AG04450 (cell line): ENCODE measurements at places on chromosomes 4 and X.

GRCh38 chrX:27307546-27307945, 155.6 kb downstream of the PPP4R3C start:
- DNase-seq, result no peak

- DNase-seq, result peak; percentile 20
Observed at GRCh38 chr4:3201718-3202702, 46.9 kb upstream of the MSANTD1 start.

DNA sequence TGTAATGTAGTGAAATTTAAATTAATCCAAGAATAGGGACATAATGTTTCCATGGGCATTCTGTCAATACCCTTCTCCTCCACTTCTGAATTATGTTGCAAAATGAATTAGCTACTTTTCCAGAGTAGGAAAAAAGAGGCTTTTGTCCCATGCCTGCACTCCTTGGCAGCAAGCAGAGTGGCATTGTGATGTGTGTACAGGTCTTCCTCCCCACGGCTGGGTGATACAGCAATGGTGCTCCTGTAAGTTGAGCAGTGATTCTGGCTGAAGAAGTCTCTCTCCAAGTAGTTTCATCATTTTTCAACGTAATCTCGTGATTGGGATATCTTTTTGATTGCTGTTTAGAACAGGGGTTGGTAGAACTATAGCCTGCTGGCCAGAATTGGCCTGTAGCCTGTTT, 59.9 kb downstream of the KIT start:
- DNase-seq, result no peak

GRCh38 chrX:68115371-68115770, 317.9 kb downstream of the OPHN1 start:
- no peak for DNase-seq

DNA sequence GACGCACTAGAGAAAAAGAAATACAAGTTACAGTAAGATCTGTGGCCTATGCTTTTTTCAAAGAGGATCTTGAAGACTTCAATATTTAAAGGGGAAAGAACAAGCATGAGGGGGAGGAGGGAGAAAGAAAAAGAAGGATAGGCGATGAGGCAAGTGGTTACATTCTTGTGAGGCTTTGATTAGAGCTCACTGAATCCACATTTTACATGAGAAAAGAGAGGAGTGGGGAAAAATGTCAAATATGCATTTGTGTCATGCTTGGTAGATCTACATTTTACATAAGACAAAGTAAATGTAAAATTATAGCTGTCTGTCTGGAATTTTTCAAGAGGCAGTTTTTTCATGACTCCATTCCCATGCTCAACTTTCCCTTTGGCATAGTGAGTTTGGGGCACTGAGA, 965.9 kb downstream of the FSTL5 start:
- no peak for DNase-seq

GRCh38 chr4:107647591-107647990, 72.4 kb downstream of the PAPSS1 start:
- DNase-seq, result no peak

GRCh38 chr4:99759988-99760387, 56.6 kb upstream of the DAPP1 start:
- no peak for DNase-seq

DNA sequence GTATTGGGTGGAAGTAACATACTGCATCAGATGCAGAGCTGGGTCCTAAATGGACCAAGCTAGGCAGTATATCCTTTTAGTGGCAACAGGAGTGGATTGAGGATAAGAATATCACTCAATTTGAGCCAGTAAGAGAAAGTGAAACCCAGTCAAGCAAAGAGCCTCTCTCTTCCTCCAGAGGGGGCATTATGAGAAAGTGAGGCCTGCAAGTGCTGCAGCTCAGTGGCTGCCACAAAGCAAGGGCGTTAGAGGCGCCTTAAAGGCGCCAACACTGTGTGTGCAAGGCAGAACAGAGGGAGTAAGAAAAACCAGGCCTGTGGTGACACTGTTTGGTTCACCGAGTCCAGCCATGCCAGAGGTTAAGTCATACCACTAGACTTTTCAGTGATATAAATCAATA, 17.5 kb downstream of the STX18 start:
- DNase-seq, result no peak

- DNase-seq, result no peak
Observed at GRCh38 chr4:128907981-128908380, 98.5 kb downstream of the JADE1 start.

DNA sequence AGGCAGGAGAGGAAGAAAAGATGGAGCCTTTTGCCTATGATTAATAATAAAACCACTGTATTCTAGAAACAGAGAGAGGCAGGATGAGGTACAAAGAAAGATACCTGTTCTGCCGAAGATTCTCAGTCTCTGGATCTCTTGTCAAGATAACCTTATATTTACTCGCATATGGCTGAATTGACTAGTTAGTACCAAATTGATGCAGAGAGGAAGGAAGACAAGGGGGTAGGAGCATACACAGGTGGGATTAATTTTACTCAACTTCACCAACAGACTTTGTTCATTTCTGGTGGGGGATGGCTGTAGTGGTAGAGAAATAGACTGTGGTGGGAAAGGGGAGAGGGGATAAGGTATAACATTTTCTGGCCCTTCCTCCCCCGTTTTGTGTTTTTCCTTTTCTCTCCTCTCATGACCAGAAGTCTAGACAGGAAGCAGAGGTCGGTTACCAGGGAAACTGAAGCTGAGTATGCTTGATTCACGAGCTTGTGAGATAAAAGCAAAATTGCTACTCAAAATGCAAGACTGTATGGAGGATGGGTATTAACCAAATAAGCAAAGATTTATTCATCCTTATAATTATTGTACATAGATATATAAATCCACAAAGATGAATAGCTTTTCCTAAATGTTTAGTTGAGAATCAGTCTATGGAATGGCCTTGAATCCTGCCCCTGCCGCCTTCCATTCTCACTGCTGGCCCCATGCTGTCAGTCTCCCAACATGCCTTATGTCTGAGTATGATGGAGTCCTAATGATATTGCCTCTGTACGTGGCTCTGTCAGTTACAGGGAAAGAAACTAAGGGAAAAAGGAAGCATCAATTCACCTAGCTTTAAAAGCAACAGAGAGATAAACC, 17.8 kb upstream of the PAGE2B start:
- no peak for DNase-seq

GRCh38 chr4:153538487-153539357, 72.6 kb downstream of the TMEM131L start:
- no peak for DNase-seq

DNA sequence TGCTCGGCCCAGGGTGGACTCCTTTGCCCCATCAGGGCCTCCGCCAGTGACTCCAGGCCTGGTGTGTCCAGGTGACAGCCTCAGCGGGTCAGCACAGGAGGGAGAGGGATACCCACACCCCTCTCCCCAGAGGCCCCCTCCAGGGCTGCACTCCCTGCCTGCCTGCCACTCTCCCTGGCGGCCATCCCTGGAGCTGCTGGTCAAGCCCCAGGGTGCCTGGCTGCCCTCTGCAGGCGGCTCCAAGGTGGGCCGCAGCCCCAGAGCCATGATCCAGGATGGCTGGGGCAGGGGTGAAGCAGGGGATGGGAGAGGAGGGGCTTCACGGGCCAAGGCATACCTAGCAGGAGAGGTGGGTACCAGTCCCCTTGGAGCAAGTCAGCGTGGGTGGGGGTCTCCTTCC, 3.8 kb downstream of the FGFRL1 start:
- DNase-seq, result no peak

DNA sequence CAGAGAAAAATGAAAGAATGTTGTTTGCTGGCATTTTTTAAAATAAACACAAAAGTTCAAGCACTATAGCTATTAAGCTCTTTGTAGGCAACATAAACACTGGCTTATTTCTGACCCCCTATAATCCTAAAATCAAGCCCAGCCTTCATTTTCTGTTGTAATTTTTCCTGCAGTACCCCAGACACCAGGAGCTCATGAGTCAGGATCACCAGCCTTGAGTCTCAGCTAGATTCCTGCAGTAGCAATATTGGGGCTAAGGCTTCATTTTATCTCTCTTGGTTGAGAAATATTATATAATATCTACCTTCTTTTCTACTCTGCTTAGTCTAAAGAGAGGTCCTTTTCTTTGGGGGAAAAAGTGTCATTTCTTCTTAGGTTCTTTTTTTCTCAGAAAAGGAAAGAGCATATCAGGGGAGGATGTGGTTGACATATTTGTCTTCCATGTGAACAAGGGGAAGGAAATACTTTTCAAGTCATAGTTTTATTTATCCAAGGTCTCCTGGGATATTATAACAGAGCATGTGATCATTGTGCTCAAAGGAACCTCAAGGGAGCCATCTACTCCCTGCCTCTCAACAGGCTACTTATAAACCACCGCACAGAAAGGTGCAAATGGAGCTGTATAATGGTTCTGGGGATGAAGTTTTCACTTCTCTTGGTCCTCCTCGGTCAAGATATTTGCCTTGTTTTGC, 678.3 kb upstream of the NR3C2 start:
- DNase-seq, result no peak

GRCh38 chr4:101178731-101179130, 168.6 kb downstream of the PPP3CA start:
- DNase-seq, result no peak
